ENCODE measurements at places on chromosomes 6 and 20. TPM values are rescaled to one million over a fixed set of nuclear protein-coding genes. Genes with fewer than 3 reads are reported as not detected.

TNF gene
- 0.23 TPM for total RNA-seq

GRM1 gene
- total RNA-seq, result 26.8 TPM

TCP11 gene
- total RNA-seq, result 0.23 TPM

HLA-F gene
- total RNA-seq, result 0.92 TPM

SMIM29 gene
- total RNA-seq, result 26.3 TPM

OTOR gene
- not detected for total RNA-seq

All from diencephalon (tissue), 1 donor.